ENCODE measurements at places on chromosomes 4 and X.

DNA sequence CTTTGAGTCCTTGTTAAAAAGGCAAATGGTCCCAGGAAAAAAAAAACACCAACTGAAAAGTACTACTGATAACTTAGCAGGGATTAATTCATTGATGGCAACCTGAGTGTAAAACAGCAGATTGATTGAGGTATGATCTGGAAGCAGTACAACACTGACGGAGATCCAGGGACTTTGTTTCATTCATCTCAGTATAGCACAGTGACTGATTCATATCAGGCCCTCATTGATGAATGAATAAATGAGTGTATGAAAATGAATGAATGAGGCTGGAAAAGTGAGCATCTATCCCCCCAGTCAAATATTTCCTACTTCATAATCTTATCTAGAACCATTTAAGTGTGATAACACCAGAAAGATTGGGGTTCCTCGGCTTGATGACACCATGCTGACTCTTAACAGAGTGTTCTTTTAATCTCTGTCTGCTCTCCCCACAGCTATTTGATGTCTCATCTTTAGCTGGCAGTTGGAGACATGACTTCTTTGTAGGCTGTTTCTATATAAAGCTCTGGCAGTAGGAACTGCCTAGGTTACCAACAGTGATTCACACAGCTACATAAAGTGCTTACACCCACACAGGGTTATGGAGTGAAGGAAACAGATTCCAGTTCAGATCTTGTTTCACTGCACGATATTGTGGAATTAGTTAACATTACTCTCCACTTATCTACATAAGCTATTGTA lies 18.6 kb upstream of the RNF128 start:
- DNase-seq: no peak

DNA sequence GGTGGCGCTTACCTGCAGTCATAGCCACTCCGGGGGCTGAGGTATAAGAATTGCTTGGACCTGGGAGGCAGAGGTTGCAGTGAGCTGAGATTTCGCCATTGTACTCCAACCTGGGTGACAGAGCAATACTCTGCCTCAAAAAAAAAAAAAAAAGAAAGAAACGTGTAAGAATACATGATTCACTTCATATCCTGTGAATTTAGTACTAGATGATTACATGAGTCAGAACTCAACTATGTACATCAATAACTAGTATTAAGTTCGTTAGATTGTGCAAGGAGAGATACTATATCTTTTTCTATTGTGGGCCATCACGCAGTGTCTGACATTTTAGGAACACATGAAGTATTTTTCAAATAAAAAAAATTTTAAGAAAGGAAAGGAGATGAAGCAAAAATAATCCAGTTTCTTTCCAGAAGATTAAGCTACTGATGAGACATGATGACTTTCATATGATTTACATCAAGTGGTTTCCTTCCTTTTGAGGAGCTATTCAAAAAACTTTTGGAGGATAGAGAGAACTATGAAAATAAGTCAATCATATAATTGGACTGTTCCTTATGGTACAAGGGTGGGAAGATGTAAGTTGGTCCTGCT lies 64.7 kb upstream of the EXOC1L start:
- DNase-seq: no peak

GRCh38 chr4:189597341-189597740 lies 343.3 kb upstream of the FRG1 start:
- no peak for DNase-seq

- DNase-seq: no peak
Observed at GRCh38 chr4:71526637-71527406, 188.0 kb downstream of the SLC4A4 start.

DNA sequence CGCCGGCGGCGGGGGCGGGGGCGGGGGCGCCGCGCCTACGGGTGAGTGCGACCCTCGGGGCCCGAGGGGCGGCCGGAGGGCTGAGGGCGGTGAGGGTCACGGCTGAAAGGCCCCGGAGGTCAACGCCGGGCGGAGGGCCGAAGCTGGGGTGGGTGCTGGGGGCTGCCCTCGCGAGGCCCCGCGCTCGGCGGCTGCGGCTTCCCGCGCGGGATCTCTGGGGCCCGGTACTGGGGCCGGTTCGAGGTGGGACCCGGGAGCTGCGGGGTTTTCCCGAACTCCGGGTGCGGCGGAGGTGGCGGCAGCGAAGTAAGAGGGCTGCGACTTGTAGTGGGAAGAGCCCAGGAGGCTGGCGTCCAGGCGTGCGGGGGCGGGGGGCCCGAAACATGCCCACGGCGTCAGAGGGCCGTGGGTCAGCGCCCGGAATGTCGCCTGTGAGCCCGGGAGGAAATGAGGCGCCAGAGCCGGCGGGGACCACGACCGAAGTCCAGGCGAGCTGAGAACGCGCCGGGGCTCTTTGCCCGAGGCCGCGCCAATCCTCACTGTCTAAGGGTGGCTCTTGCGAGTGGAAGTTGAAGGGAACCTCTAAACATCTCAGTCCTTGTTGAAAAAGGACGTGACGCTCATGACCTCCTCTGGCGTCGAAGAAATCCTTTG lies 407 bp downstream of the IL13RA1 start:
- DNase-seq: peak; percentile 0

DNA sequence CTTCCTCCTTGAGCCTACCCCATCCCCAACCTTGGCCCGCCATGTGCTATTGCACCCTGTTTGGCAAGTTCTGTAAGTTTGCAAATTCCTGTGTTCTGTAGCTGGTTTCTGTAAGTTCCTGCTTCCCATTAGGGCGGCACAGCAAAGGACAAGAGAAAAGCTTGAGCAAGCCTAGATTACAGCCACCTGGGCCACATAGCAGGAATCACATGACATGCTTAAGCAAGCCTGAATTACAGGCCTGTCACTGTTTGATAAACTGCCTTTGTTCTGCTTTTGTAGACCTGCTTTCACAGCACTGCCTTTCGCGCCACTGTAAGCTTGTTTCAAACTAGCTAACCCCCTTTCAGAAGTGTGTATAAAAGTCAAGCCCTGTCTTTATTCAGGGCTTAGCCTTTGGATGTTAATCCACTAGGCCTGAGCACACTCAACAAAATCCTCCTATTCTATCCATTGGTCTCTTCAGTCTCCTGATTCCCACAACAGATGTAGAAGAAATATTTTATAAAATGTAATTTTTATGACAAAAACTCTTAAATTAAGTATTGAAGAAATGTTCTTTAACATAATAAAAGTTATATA lies 906.8 kb upstream of the NDST4 start:
- no peak for DNase-seq

DNA sequence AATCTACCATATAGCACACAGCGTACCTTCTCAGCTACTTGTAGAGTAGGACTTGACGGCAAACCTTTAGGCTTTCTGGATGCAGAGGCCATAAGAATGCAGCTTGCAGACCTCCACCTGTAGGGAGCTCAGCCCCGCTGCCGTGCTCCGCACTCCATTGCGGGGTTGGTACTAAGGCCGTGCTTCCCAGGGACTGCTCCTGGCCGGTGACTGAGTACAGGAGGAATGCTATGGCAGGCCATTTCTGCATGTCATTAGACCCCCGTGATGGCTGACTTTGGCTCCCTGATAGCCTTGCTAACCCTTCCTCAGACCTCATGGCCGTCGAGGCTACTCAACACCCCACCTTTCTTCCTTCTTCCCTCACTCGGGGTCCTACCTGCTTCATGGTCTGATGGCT lies 26.4 kb downstream of the TIGD2 start:
- DNase-seq: no peak

DNA sequence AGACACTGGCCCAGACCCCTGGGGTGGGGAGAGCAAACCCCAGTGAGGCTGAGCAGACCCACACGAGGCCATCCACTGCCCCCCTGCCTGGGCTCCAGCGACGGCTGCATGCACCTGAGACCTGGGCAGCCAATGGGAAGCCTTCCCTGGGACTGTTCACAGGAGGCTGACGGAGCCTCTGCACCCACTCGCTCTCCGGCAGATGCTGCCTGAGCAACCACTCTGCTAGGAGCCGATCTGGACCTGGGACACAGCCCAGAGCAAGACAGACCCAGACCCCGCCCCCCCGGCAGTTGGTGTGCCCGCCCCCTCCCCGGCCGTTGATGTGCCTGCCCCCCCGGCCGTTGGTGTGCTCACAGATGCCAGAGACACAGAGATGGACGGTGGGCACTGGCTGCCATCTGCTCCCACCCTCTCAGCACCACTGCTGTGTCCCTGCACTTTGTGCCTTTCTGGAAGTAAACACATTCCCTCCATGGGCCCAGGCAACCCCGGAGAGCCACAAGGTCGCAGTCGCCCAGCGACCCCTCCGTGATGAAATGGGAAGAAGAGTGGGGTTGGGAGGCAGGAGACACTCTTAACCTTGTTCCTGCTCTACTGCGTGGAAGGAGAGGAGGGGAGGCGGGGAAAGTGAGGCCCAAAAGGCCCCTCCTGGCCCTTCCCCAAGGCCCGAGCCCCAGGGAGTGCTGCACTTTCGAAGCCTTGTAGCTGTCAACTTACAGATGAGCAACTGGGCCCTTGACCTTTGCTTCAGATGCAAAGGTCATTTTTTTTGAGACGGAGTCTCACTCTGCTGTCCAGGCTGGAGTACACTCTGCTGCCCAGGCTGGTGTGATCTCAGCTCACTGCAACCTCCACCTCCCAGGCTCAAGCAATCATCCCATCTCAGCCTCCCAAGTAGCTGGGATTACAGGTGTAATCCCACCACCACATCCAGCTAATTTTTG lies 62.0 kb downstream of the ZFYVE28 start:
- no peak for DNase-seq

GRCh38 chr4:60223208-60223923 lies 976.8 kb upstream of the ADGRL3 start:
- no peak for DNase-seq

DNA sequence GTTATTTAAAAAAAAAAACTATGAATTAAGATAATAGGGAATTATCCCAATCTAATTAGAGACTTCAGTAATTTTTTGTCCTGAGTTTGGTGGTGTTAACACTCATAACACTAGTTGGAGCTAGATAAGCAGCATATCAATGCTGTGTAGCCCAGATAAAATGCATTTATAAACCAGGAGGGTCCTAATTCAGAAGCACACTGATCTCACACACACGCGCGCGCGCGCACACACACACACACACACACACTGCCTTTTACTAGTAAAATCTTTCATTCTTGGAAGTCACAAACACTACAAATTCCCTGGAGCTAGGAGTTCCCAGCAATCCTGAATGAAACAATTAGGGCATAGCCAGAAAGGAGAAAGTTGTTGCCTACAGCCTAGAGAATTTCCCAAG lies 3.2 kb downstream of the UNC5C start:
- no peak for DNase-seq

DNA sequence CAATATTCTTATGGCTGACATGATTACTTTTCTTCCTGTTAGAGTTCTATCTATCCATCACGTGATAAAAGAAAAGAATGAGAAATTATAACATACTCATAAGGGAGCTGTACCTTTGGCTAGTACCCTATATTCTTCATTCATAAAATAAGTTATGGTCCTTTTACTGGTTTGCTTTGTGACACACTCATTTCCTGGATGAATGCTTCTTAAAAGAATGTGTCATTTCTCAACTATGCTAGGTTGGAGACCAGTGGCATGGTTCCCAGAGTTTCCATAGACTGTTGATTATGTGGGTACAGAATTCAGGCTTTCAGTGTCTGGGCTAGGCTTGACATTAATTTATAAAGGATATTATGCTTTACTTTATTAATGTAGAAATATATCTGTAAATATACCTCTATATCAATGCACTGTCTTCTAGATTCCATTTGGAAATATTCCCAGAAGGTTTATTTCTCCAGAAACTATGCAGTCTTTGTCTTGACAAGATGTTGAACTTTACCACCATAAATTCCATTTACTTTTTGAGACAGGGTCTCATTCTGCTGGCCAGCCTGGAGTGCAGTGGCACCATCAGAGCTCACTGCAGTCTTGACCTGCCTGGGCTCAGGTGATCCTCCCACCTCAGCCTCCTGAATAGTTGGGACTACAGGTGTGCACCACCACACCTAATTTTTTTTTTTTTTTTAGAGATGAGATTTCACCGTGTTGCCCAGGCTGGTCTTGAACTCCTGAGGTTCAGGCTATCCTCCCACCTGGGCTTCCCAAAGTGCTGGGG lies 23.8 kb downstream of the NUDT6 start:
- no peak for DNase-seq

DNA sequence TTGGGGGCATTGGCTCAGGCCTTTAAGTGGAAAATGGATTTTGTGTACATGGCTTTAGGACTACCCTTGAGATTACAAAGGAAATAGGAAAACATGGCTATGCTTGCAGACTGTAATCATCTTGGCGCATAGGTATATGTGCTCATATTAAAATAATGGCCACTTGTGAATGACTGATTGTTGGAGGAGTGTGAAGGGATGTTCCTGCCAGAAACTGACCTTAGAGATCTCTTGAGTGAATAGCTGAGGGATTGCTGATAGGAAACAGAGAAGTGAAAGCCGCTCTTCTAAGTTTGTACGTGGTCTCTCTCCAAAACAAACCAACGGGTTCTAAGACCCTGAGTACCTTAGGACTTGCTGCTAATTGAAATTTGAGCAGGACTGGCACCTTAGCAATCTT lies 186.0 kb downstream of the MGST2 start:
- no peak for DNase-seq

- no peak for DNase-seq
Observed at GRCh38 chr4:47002580-47002979, 9.2 kb upstream of the GABRA4 start.

DNA sequence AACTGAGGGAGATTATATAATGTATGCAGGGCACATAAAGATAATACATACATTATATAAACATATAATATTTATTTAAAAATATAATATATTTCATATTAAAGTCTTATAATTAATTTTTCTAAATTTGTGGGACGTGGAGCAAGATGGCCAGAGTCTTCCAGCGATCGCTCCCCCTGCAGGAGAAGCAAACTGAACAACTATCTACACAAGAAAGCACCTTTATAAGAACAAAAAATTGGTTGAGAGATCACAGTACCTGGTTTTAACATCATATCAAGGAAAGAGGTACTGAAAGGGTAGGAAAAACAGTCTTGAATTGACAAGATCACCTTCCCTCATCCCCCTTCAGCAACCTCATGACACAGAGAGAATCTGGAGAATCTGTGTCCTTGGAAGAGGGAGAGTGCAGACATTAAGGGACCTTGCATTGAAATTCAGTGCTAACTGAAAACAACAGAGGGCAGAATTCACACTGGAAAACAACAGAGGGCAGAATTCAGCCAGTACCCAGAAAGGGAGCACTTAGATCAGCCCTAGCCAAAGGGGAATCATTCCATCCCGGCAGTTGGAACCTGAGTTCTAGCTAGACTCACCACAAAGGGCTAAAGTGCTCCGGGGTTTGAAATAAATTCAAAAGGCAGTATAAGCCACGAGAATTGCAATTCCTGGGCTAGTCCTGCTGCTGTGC lies 262.5 kb upstream of the NDST3 start:
- DNase-seq: no peak

GRCh38 chrX:102727761-102728160 lies 7.2 kb downstream of the GPRASP3 start:
- DNase-seq: no peak

DNA sequence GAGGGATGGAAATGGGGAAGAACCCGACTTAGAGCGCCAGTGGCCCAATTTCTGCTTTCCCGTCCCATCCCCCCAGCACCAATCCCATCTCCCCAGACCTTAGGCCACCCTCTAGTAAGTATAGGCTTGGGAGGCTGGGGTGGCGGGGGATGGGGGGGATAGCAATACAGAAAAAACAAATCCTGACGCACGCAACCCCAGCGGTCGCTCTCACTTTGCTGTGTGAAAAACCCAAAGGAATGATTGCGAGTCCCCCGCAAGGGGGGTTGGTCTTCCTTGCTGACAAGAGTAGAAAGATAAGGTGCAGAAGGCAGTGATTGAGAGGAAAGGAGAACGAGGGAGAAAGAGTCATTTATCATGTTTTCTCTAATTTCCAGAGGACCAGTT lies 863 bp downstream of the CPE start:
- no peak for DNase-seq

Data from substantia nigra (tissue), 51 donors.